ENCODE measurements at places on chromosomes 7 and 10.

DNA sequence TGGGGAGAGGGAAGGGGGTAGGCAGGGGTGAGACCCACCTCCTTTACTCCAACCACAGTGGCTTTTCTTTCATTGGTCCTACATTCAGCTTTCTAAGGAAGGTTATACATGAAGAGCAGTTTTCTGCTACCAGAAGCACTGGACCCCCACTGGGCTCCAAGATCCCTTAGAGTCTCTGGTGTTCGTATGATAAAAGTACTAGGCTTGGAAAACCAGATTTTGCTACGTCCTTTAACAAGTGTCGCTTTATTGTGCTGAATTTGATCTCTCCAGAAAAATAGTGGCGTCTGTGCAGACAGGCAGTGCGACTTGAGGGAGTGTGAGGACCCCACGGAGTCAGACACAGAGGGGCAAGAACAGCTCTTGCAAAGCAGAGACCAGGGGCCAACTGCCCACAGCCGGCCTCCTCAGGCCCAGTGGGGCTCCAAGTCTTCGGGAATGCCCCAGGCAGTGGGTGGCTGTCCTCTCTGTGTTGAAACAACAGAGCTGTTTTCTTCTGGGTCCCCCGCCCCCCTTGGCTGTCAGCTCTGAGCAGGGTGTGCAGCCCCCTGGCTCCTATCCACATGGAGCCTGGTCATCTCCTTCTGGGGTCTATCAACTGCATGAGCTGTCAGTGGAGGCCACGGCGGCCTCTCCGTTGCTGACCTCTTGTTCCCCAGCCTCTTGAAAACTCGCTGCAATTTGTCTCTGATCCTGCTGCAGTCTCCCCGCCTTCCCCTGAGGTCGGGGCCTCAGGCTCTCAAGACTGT lies 333.2 kb downstream of the RPS24 start:
- no peak for DNase-seq

GRCh38 chr7:16428182-16428581 lies 6.8 kb upstream of the CRPPA start:
- no peak for DNase-seq

- DNase-seq, result no peak
Measured at GRCh38 chr7:233249-234035, 41.1 kb downstream of the FAM20C start.

DNA sequence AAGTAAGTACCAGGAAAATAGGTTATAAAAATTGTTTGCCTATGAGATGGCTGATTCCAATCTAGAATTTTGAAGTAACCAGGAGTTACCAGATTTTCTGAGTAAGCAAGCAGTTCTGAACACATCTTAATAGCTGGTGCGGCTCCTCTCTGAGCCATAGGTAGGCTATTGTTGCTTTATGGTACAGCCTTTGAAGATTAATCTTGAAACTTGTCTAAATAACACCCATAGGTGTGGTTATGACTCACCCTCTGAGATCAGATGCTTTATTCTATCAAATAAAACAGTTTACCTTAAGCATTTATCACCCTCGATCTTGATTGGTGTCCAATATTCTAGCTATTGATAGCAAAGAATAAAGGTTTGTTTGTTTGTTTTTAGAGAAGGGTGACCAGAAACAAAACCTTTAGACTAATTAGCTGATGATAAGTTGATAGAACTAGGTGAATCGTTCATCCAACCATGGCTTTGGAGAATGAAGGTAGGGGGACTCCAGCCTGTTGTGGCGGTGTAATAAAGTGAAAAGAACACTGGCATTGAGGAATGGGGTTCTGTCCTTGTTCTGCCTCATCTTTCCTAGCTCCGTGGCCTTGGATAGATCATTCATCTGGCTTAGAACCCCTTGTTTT lies 72.2 kb downstream of the VTI1A start:
- no peak for DNase-seq

DNA sequence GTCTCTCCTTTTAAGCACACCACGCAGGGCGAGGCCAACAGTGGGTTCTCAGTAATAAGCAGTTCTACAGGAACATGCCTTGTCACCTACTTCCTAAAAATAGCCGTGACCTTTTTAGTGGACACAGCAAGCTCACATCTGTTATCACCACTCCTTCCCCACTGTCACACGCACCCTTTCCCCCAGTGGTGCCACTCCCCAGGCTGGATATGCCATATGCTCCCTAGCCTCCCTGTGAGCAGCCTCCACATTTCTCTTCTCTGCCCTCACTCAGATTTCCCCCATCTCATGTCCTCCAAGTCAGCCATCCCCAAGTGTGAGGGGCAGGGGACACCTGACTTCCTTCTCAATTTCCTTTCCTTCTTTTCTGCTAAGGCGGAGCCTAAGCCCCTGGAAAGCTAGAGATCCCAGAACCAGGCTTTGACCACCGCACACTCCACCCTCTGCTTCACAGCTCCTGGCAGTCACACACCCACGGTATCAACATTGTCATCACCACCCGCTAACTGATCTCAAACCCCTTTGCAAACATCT lies 3.7 kb downstream of the ANXA11 start:
- no peak for DNase-seq

DNA sequence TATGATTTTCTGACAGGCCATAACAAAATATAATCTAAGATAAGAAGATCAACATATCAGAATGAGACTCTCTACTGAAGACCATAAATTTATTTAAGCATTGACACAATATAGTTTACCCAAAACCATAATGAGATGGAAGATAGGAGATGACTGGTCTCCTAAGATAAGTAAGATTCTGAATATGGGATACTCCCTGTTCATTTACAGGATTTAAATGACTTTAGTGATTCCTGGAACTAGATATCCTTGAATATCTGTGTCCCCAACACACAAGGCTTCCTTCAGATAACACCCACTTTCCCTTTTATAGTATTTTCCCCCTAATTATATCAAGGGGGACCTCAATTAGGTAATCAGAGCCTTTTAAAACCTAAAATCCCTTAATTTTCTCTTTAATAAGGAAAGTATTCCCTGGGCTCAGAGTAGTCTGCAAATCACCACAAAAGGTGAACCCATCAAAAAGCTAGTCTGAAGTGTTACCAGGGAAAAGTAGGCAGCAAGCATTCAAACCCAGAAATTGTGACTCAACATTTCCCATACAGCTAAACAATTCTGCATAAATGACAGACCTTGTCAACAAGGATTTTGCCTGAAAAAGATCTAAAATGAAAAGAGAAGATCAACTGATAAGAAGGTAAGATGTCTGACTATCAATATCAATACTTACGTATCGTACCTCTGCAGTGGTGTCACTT lies 99.9 kb downstream of the CNOT4 start:
- no peak for DNase-seq

DNA sequence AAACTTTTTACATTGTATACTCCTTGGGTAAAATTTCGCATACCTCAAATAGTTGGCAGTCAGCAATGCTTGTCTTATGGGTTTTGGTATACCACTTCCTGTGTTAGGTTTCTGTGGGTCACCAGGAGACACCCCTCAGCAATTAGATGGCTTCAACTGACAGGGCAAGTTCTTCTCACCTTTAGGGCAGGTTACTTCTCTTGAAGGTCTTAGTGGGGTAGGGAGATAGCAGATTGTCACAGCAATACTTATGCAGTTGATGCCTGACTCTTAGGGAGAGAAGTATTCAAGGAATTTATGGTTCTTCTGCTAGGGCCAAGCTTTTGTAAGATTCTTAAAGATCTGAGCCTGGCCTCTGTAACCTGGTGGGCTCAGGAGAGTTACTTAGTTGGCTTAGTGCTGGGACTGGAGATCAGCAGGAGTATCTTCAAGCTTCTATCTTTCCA lies 42.9 kb downstream of the MKLN1 start:
- DNase-seq, result no peak

- no peak for DNase-seq
Measured at GRCh38 chr10:35041502-35041879, 48.6 kb downstream of the CUL2 start.

DNA sequence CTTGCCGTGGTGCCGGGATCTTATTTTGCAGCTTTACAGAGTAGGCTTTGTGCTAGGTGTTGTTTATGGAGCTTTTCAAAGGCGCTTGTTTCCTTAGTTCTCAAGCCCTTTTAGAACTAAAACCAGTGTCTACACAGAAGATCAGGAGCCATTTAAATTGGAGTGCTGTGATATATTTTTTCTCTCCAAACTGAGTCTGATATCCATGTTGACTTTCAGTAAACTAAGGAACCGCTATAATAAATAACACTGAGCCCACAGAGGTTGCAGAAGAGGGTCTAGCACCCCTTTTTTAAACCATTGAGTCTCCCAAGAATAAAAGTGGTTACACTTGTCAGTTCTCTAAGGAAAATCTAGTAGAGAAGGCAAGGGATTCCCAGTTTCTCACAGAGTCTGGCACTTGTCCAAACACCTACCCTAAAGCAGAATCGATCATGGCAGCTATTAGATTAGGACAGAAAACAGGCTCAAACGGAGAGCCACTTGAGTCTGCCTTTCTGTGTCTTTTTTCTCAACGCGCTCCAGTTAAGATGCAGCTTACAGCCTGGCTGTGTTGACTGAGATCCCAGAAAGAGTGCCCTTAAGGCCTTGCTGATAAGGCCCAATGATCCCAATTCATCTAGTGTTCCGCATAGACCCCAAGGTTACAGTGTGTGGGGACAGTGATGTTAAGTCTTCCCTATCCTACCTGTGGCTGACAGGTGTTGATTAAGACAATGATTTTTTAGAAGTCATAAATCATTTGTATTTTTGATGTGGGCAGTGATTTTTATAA lies 804 bp downstream of the TMEM106B start:
- DNase-seq, result no peak

DNA sequence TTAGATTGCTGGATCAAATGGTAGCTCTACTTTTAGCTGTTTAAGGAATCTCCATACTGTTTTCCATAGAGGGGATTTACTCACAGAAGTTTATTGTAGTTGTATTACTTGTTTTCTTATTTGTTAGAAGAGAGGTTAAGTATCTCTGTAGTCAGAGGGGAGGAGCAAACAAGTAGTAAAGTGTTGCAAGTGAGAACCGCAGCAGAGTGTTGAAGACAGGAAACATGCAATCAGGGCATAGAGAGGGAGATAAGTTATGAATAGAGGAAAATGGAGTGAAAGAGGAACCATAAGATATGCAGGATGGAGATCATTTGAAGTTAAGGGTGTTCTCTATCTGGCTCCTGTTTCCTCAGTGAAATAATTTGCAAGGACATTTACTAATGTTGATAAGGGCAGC lies 331.4 kb upstream of the TMEM229A start:
- DNase-seq, result no peak

- no peak for DNase-seq
Measured at GRCh38 chr10:12971001-12971788, 30.3 kb downstream of the CCDC3 start.

GRCh38 chr10:44034946-44035345 lies 350.0 kb downstream of the CXCL12 start:
- DNase-seq, result no peak

DNA sequence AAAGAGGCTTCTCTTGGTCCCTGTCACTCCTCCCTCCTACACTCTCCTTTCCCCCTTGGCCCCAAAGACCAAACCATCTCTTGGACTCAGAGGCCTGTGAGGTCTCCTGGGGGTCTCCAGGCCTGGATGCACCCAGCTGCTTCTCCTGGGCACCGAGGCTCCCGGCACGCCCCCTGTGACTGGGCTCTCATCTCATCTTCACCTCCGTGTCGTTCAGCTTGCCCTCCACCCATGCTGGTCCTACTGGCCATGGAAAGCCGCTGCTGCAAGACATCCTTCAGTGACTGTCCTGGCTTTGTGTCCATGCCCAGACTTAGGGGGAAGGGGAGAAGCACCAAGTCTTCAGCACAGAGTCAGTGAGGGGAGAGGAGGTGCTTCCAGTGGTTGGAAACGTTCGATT lies 141.4 kb upstream of the RET start:
- DNase-seq, result no peak

GRCh38 chr7:102453319-102453718 lies 11.3 kb downstream of the ALKBH4 start:
- DNase-seq, result no peak

DNA sequence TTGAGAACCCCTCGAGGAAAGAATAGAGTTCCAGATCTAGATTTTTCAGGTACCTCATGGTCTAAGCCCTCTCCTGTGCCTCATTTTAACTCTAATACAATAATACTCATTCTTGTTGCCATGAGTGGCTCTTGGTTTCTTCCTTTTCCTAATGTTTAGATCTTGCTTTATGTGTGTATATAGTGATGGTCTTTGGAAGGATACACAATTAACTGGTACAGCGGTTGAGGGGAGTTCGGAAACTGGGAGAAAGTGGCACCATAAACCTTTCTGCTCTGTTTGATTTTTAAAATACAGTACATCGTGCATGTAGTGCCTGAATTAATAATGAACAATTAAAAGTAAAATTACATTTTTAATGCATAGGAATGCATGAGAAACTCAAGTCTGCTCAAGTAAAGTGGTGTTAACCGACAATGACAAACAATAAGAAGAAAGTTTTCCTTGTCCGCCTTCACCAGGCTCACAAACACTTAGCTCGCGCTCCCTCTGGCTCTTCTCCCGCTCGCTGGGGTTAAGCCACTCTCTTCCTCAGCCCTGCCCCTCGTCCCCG lies 386 bp upstream of the EIF4EBP2 start:
- DNase-seq, result no peak

DNA sequence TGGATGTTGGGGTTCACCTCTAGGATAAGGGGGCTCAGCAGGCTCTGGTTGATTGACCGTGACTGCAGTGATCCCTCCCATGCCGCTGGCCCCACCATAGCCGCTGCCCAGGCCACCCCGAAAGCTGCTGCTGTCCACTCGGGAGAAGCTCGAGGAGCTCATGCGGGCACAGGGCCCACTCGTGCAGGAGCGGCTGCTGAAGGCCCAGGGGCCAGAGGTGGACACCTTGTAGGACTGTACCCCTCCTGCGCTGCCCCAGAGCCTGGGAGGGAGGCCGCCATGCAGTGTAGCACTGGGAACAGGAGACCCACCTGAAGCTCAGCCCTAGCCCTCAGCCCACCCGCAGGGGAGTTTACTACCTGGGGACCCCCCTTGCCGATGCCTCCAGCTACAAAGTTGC lies 70.0 kb downstream of the CHRM2 start:
- no peak for DNase-seq

- DNase-seq, result no peak
Measured at GRCh38 chr7:92044940-92045339, 89.3 kb downstream of the CYP51A1 start.

GRCh38 chr7:16668049-16668858 lies 22.3 kb downstream of the BZW2 start:
- no peak for DNase-seq

GRCh38 chr10:115503546-115503945 lies 410.4 kb downstream of the ATRNL1 start:
- DNase-seq, result no peak

DNA sequence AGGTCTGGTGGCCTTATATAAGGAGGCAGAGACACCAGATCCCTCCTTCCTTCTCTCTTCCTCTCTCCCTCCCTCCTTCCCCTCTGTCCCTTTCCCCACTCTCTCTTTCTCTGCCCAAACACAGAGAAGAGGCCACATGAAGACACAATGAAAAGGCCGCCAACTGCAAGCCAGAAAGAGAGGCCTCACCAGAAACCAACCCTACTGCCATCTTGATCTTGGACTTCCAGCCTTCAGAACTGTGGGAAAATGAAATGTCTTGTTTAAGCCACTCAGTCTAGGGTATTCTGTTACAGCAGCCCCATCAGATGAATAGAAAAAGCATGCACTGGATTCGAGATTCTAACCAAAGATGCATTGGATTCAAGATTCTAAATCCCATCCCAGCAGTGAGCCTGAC lies 168.1 kb downstream of the FAM107B start:
- DNase-seq, result no peak

- DNase-seq, result no peak
Measured at GRCh38 chr10:94006591-94007550, 13.1 kb downstream of the PLCE1 start.

Measured in occipital lobe (tissue), 3 donors.